CD4-positive, alpha-beta memory T cell (primary cell): ENCODE measurements at places on chromosomes 4 and X. TPM values are rescaled to one million over a fixed set of nuclear protein-coding genes. Genes with fewer than 3 reads are reported as not detected.

HSFX4 gene
- not detected for polyA plus RNA-seq

C4orf17 gene
- not detected for polyA plus RNA-seq

DCAF8L2 gene
- polyA plus RNA-seq = not detected

MAGEC2 gene
- polyA plus RNA-seq = not detected

TMPRSS11D gene
- polyA plus RNA-seq = not detected

HAND2 gene
- polyA plus RNA-seq = not detected

CNOT6L gene
- polyA plus RNA-seq = 34.3 TPM

HTN1 gene
- polyA plus RNA-seq = not detected

ATP10D gene
- 2.7 TPM for polyA plus RNA-seq

MAGEC1 gene
- polyA plus RNA-seq = not detected

RXFP1 gene
- polyA plus RNA-seq = not detected

NHS gene
- polyA plus RNA-seq = not detected

PDE6B gene
- 16.0 TPM for polyA plus RNA-seq
